Kidney epithelial cell (primary cell): ENCODE measurements at places on chromosomes 11 and 22. TPM values are rescaled to one million over a fixed set of nuclear protein-coding genes. Genes with fewer than 3 reads are reported as not detected.
A peak's percentile ranks its signal among the peaks of the same experiment; 100 is the strongest.

The SEPTIN3 gene
- total RNA-seq = 1.9 and 2.5 TPM in 2 replicates

The NPAS4 gene
- not detected in 2 replicates for total RNA-seq

The SCARF2 gene
- total RNA-seq = 33.6 and 39.9 TPM in 2 replicates

The DRICH1 gene
- not detected in 2 replicates for total RNA-seq

The TMEM191C gene
- 4.8 and 6.7 TPM in 2 replicates for total RNA-seq

The CLMP gene
- 2.9 and 6.4 TPM in 2 replicates for total RNA-seq

The MAML2 gene
- total RNA-seq = 12.3 and 16.2 TPM in 2 replicates

The ALDH3B2 gene
- total RNA-seq = 0.07 and 0.13 TPM in 2 replicates

The OSM gene
- total RNA-seq = not detected in 2 replicates

The TBX1 gene
- not detected in 2 replicates for total RNA-seq

DNA sequence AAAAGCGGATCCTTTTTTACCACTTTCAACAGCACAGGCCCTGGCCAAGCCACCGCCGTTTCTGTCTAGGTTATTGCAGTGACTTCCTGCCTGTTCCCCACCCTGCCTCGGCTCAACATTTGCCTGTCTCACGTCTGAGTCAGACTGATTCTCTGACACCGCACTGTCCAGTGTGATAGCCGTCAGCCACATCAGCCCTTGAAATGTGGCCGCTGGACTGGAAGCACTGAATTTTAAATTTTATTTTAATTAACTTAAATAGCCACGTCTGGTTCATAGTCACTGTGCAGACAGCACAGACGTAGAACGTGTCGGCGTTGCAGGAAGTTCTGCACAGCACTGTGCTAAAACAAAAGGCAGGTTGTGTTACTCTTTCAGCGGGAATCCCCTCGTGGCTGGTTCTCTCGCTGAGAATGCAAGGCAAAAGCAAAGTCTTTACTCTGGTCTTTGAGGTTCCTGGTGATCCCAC is 56.3 kb upstream of the ADSL start:
- no peak for DNase-seq

DNA sequence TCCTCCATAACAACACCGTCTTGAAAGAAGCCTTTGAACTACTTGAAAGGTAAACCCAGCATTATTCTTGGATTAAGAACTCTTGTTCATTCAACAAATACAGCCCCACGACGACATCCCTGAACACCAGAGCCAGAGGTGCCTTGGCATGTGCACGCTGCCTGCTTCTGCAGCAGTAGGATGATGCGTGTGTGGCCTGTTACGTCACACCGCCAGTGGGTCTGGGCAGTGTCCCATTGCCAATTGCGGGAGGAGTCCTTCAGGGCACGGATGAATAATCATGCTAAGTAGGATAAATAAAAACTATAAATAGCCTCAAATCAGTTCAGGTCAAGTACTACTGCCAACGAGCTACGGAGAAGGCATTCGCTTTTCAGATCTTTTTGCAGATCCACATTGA is 380.5 kb downstream of the SHANK2 start:
- no peak for DNase-seq

DNA sequence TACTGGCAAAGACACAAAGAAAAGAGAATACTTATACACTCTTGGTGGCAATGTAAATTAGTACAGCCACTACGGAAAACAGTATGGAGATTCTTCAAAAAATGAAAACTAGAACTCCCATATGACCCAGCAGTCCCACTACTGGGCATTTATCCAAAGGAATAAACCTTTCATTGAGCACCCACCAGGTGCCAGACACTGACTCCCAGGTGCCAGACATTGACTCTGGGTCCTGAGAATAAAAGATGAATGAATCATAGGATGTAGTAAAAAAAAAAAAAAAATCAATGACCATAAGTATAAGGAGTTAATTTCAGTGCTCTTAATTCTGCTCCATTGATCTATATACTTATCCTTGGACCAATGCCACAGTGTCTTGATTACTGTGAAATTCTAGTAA is 28.2 kb downstream of the HEPHL1 start:
- DNase-seq = no peak

- no peak for DNase-seq
Measured at GRCh38 chr11:122869622-122870021, 12.9 kb upstream of the JHY start.

- no peak for DNase-seq
Measured at GRCh38 chr11:65588199-65589054, 7.2 kb downstream of the KCNK7 start.

DNA sequence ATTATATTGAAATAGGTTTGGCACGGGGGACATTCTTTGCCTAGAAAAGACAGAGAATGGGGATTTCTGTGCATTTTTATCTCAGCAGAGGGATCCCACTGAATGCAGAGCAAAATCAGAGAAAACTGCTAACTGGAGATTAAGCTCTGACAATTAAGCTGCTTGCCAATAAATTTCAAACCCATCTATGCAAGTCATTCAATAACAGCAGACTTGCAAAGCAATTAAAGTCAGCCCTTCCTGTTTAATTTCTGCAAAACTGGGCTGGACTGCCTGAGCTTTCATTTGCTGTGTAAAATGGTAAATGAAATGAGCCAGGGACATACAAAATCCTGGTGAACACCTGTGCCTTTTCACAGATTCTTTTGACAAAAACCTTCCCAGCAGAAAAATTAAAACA is 1273.9 kb upstream of the CNTN5 start:
- no peak for DNase-seq

DNA sequence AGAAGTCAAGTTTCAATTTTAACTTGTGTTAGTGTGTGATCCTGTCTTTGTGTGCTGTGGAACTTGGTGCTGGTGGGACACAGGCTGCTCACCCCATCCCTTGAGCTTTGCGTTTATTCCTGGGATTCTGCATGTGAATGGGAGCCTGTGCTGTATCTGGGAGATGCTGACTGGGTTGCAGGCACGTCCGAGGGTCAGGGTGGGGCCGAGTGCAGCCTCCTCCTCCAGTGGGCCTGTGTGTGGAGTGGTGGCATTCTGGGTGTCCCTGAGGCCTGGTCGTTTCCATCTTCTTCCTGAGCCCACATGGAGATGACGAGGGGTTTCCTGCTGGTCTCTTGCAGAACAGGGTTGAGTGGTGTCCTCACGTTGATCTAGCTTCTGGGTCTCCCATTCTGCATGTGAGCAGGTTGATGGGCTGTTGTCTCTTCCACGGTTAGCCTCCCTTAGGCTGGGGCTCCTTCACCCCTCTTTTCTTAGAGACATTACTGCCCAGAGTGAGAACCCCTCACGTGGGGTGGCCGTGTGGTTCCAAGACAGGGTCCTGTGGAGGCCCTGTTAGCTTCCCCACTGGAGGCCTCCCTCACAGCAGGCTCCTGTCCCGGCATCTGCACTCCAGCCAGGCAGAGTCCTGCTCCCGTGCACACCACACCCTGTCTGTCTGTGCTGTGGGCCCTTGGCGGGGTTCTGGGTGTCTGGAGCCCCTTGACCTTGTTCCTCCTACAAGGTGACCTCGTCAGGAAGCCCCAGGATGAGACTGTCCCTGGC is 4.9 kb downstream of the PTDSS2 start:
- DNase-seq = no peak

DNA sequence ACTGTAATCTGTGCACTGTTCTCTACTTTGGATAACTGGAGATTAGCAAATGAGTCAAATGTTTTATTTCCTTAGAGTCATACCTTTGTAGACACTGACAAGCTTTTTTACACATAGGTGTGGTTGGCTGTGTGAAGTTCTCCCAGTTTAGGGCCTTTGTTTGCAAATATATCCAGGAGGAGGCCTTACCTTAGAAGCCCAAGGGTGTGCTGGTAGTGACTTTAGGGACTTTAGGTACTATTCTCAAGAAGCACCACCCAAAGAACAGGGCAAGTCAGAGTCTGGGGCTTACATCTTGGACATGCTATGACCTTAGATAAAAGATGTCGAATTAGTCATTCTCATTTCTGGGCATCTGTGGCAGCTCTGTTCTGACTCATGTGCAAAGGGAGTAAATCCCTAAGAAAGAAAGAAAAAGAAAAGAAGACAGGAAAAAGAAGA is 4.8 kb upstream of the FAR1 start:
- DNase-seq = no peak

DNA sequence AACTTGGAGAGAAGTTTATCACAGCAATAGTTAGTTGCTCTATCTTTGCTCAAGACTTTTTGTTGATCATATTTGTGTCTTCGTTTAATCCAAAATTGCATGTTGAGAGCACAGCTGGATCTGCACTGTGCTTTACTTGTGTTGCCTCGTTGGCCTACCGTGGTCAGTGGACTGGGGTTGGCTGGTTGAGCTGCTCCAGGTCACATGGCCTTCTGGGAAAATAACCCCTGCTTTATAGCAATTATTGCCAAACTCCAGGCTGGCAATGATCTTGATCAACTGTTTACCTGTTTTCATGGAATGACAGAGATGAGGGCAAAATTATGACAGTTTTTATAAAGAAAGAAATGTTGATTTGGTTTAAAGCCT is 5.7 kb upstream of the PLET1 start:
- DNase-seq = no peak

- DNase-seq = no peak
Measured at GRCh38 chr22:32607086-32607485, 132.5 kb downstream of the FBXO7 start.

DNA sequence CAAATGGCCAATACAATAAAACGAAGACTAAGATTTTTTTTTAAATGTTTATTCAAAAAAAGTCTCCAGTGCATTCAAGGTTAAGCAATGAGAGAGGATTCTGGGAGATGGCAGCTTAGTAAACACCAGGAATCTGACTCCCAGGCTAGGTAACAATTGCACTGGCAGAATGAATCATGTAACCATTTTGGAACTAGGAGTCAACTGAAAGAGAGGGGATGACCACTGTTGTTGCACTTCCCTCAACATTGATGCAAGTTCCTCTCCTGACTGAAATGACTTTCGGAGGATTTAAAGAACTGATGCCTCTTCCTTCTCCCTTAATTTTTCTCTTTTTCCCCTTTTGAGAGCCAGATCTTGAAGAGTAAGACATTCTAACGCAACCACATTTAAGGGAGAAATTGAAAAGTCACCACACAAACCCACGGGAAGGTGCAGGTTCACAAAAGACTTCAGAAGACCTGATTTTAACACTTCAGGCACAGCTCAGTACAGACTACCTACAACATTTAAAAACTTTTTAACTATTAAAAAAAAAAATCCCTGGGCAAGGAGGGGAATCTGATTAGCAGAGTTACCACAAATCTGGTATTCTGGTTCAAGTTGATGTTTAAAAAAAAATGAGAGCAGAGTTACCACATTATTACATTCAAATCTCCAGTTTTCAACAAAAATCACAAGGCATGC is 56.8 kb downstream of the FCHSD2 start:
- DNase-seq = peak; percentile 9

GRCh38 chr11:117437041-117437790 is 109.6 kb downstream of the CEP164 start:
- DNase-seq = no peak

- peak; percentile 38 for DNase-seq
Measured at GRCh38 chr11:8068605-8069221, 12.3 kb upstream of the TUB start.

DNA sequence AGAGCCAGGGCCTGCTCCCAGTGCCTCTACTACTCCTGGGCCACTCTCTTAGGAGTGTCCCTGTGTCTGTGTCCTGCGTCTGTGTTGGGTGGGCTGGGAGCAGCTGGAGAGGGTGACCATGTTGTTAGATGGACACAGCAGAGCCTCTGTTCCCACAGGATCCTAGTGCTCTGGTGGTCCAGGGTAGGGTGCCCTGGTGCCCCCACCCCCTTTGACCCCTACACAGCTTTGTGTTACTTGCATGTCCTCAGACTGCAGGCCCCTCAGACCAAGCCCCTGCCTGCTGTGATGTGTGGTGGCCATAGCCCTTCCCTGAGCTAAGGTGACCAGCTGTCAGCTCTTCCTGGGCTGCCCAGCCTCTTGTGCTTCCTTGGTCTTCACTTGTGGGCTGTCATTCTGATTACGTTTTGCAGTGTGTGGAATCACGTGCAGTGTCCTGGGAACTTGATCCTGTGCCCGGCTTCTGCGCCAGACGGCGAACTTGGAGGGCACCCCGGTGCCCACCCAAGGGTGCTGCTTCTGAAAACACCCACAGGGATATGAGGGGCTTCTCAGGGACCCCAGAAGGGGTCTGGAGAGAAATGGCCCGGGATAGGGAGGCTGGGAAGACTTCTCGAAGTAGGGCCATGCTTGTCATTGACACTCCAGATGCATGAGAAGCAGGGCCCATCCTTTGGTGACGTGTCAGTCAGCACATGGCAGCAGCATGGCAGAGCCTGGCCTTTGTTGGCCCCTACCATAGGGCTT is 1.5 kb downstream of the TANGO2 start:
- no peak for DNase-seq

GRCh38 chr11:120635136-120635810 is 123.7 kb downstream of the GRIK4 start:
- no peak for DNase-seq

DNA sequence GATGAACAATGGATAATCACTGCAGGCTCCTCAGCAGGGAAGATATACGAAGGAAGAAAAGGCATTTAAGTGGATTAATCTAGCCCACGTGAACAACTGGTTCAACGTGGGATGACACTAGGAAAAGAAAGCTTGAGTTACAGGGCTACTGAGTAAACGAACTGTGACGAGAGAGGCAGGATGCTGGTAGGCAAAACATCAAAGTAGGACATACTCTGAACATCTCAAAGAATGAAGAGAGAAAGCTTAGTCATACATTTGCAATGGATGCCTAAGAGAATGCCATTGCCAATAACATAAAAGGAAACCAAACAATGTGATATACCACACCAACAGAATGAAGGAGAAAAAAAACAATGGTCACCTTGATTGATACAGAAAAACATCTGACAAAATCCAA is 12.9 kb downstream of the USP28 start:
- DNase-seq = no peak

DNA sequence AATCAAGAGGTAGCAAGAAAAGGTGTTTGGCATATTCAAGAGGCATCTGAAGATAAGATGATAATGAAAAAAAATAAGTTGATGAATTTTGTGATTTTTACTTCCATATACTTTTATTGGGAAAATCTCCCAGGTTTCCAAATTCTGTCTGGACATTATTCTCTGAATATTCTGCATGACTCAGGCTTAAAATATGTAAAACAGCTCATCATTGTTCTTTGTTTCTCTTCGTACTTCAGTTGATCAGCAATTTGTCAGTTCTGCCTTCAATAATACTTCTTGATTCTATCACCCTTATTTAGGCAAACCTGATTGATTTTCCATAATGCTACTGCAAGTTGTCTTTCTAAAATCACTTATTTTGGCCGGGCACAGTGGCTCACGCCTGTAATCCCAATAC is 30.2 kb downstream of the GTF2H1 start:
- no peak for DNase-seq

- no peak for DNase-seq
Measured at GRCh38 chr11:57269571-57270021, 32.5 kb upstream of the APLNR start.

DNA sequence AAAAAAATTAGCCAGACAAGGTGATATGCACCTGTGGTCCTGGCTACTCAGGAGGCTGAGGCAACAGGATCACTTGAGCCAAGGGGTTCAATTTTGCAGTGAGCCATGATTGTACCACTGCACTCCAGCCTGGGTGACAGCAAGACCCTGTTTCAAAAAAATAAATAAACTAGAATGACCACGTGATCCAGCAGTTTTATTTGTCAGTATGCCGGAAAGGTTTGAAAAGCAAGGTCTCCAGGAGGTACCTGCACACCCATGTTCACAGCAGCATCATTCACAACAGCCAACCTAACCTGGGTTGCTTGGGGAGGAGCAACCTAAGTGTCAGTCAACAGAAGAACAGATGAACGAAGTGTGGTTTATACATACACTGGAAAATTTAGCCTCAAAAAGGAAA is 78.7 kb upstream of the SEPTIN5 start:
- DNase-seq = no peak

- no peak for DNase-seq
Measured at GRCh38 chr11:57500926-57501325, 14.6 kb downstream of the SLC43A1 start.

- no peak for DNase-seq
Measured at GRCh38 chr11:105372206-105372605, 232.6 kb upstream of the CARD18 start.
